ENCODE measurements at places on chromosomes 3 and 15. TPM values are rescaled to one million over a fixed set of nuclear protein-coding genes. Genes with fewer than 3 reads are reported as not detected.

Gene SPINK8
- not detected for total RNA-seq

Gene TRIP4
- total RNA-seq, result 18.3 TPM

Gene SORD
- total RNA-seq, result 116 TPM

Gene SCAANT1
- not detected for total RNA-seq

Gene CTDSPL
- 34.4 TPM for total RNA-seq

Gene PCOLCE2
- 4.4 TPM for total RNA-seq

Gene MME
- total RNA-seq, result 0.34 TPM

Gene VGLL3
- 0.10 TPM for total RNA-seq

Gene CLSTN2
- 0.02 TPM for total RNA-seq

Gene GASK1A
- 1.0 TPM for total RNA-seq

Gene TMF1
- total RNA-seq, result 27.3 TPM

Gene LIPH
- total RNA-seq, result 13.7 TPM

GRCh38 chr3:169007145-169007544 is 656.4 kb downstream of the MECOM start:
- H3K4me1 ChIP-seq, result no peaks in the 10 kb centered on the region
- no peak for DNase-seq
- H3K27me3 ChIP-seq, result no peaks in the 10 kb centered on the region
- no peak overlapping the region for H3K4me3 ChIP-seq
- H3K36me3 ChIP-seq, result no peaks in the 10 kb centered on the region

- no peak overlapping the region for H3K27ac ChIP-seq
- peaks cover 11% of the 10 kb centered on the region for H3K4me1 ChIP-seq
- H3K27me3 ChIP-seq, result no peaks in the 10 kb centered on the region
- H3K4me3 ChIP-seq, result no peak overlapping the region
- H3K36me3 ChIP-seq, result no peaks in the 10 kb centered on the region
These were observed 41.8 kb downstream of the ZNF710 start for GRCh38 chr15:90042766-90043529.

DNA sequence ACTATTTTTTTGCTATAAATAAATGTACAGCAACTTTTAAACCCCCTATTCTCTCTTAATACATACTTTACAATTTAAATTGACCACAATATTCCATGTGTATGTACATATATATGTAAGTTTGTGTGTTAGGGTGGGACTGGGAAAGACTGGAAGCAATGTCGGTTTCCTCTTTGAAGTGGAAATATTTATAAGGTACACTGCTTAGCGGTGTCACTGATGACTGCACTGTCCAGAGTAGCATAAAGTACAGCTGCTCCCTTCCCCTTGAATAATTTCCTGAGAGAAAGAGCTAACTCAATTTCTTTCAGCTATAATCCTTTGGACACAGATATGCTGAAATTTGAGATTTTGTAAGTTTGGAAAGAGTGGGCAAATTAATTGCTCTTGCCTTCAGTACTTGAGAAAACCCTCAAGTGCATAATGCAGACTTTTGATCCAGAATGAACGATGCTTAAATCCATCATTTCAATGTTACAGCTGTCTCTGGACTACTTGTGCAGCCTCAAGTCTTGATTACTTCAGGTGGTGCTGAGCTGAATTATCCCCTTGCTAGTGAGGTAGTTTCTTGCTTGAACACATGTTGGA is 267.0 kb upstream of the CFAP20DC start:
- H3K4me1 ChIP-seq, result no peaks in the 10 kb centered on the region
- no peaks in the 10 kb centered on the region for H3K27me3 ChIP-seq
- H3K4me3 ChIP-seq, result no peak overlapping the region
- H3K27ac ChIP-seq, result no peak overlapping the region

- no peak overlapping the region for H3K27ac ChIP-seq
- no peaks in the 10 kb centered on the region for H3K27me3 ChIP-seq
- no peaks in the 10 kb centered on the region for H3K4me1 ChIP-seq
- H3K36me3 ChIP-seq, result no peaks in the 10 kb centered on the region
- H3K4me3 ChIP-seq, result no peak overlapping the region
- DNase-seq, result peak; percentile 38
These were observed 75.9 kb upstream of the FGF12 start for GRCh38 chr3:192802957-192803899.

GRCh38 chr3:164208821-164209220 is 869.5 kb downstream of the SI start:
- no peaks in the 10 kb centered on the region for H3K27me3 ChIP-seq

DNA sequence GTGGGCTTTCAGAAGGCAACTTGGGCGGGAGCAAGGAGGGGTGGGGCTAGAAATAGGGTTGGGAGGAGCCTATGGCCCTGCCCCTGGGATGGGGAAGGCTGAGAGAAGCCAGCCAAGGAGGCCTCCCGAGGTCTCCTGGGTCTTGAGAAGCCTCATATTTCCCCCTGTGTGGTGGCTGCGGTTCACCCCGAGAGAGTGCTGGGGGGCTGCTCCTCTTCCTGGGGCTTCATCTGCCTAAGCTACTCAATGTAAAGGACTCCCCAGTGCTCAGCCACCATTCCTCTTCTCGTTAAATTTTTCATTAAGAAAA is 174.3 kb downstream of the SMAD6 start:
- H3K36me3 ChIP-seq, result no peaks in the 10 kb centered on the region
- DNase-seq, result no peak
- H3K4me3 ChIP-seq, result no peak overlapping the region
- no peak overlapping the region for H3K27ac ChIP-seq
- 0 out of 2 replicates have a peak, but pooled peaks cover 5% of the 10 kb centered on the region for H3K4me1 ChIP-seq
- H3K27me3 ChIP-seq, result no peaks in the 10 kb centered on the region

DNA sequence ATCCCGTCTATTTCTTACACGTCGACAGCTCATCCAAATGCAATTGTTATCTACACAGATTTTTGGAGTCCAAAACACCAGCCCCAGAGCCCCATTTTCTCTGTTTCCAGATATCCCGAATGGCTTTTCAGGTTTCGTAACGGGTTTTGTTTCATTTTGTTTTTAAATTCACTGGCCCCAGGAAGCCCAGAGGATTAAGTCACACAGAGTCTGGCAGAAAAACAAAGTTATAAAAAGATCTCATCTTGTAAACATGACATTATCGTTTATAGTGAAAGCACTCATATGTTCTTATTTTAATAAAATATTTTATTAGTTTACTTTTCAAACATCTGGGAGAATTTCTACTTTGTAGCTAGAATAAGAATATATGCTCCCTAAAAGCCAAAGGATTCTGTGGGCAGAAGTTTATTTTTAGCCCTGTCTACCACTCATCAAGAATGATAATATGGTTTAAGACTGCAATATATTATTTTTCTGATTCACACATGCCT is 149.3 kb upstream of the SLC2A2 start:
- no peaks in the 10 kb centered on the region for H3K4me1 ChIP-seq
- DNase-seq, result no peak
- no peaks in the 10 kb centered on the region for H3K36me3 ChIP-seq

DNA sequence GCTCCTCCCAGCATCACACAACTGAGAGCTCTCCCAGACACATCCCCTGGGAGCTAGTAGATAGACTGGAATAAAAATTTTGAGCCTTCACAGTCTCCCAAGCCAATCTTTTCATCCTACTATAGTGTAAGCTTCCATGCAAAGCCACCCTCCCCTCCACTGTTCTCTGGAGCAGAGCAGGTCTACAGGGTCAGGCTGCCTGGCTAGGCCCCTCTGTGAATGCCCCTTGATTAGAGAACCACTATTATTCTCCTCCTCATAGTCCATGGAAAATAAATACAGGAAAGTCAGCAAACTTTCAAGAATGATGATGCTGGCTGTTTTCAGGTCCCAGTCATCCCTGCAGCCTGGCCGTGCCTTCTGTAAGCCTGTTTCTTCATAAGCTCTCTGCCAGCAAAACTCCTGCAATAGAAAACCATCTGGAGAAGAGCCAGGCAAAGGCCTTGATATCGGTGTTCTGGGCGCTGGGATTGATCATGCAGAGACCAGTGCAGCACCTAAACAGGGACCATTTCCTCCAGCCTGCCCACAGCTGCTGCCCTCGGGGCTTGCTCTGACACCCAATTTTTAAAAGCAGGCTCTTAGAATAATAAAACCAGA is 51.7 kb downstream of the CRYGS start:
- DNase-seq, result no peak
- H3K36me3 ChIP-seq, result no peaks in the 10 kb centered on the region
- H3K4me1 ChIP-seq, result no peaks in the 10 kb centered on the region
- no peak overlapping the region for H3K4me3 ChIP-seq
- no peak overlapping the region for H3K27ac ChIP-seq
- peaks cover 28% of the 10 kb centered on the region for H3K27me3 ChIP-seq

GRCh38 chr3:53806182-53807116 is 39.8 kb downstream of the CHDH start:
- H3K4me1 ChIP-seq, result peaks cover 26% of the 10 kb centered on the region
- H3K36me3 ChIP-seq, result no peaks in the 10 kb centered on the region
- DNase-seq, result no peak

- no peaks in the 10 kb centered on the region for H3K4me1 ChIP-seq
- H3K4me3 ChIP-seq, result no peak overlapping the region
- H3K36me3 ChIP-seq, result no peaks in the 10 kb centered on the region
- no peaks in the 10 kb centered on the region for H3K27me3 ChIP-seq
These were observed 432.0 kb downstream of the ZPLD1 start for GRCh38 chr3:102866845-102867244.

DNA sequence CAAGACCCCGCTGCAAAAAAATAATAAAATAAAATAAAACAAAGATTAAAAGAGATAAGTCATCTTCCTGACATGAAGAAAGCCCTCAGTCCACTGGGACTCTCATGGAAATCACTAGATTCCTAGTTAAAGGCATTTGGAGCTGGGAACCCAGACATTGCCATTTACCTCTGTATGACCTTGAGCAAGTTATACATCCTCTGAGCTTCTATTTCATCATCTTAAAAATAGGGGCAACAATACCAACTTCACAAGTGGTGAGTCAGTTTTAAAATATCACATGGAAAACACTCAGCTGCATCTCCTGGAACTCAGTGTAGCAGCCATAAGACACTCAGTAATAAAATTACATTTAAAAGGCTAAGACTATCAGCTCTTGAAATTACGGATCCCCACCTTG is 334.8 kb downstream of the ERC2 start:
- DNase-seq, result no peak
- no peak overlapping the region for H3K27ac ChIP-seq
- H3K27me3 ChIP-seq, result peaks cover 6% of the 10 kb centered on the region
- H3K4me3 ChIP-seq, result no peak overlapping the region
- peaks cover 4% of the 10 kb centered on the region for H3K4me1 ChIP-seq
- H3K36me3 ChIP-seq, result no peaks in the 10 kb centered on the region
